Heart right ventricle (tissue), 16 donors: ENCODE measurements at places on chromosomes 6 and 20. TPM values are rescaled to one million over a fixed set of nuclear protein-coding genes. Genes with fewer than 3 reads are reported as not detected.

- no peak for DNase-seq
Observed at GRCh38 chr6:31727717-31728671, 1.1 kb downstream of the DDAH2 start.

- DNase-seq = no peak
Observed at GRCh38 chr6:164414695-164415094, 894.7 kb downstream of the C6orf118 start.

GRCh38 chr6:134481966-134482365 lies 164.1 kb upstream of the SGK1 start:
- DNase-seq = no peak

GRCh38 chr6:12748411-12748810 lies 31.8 kb downstream of the PHACTR1 start:
- no peak for DNase-seq

DNA sequence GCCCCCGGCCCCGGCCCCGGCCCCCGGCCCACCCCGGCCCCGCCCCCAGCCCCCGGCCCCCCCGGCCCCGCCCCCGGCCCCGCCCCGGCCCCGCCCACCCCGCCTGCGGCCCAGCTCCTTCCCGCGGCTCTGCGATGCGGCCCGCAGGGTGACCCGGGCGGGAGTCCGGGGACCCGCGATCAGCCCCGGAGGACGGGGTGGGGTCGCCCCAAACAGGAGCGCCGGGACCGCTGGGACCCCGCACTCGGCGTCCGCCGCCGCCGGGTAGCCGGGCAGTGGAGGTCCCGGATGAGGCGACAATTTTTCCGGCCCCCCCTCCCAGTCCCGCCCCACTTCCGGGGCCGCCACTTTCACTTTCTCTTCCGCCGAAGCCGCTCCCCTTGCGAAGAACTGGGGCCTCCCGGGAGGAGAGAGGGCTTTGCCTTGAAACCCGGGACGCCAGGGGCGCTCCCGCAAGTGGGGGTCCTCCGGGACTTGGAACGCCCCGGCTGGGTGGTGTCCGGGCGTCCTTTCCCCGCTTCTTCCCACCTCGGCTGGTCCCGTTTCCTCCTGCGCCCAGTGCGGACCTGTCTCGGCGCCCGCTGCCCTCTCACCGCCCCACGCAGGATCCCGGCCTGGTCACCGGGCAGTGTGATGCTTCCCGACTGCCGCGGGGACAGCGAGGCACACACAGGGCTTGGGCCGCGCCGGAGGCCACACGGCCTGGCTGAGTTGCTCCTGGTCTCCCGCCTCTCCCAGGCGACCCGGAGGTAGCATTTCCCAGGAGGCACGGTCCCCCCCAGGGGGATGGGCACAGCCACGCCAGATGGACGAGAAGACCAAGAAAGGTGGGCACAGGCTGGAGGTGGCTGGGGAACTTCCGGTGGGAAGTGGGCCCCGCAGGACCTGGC lies at the start of gene RBCK1:
Gene RBCK1, plus strand, starts transcription at position 347 of the 890 bp plus-strand sequence. Its CDS starts 459 bp downstream, at position 806.
- peak; percentile 91 for DNase-seq

- no peak for DNase-seq
Observed at GRCh38 chr6:139019722-139020121, 8.8 kb upstream of the ABRACL start.

- DNase-seq = no peak
Observed at GRCh38 chr20:50850721-50851286, 55.9 kb downstream of the BCAS4 start.

DNA sequence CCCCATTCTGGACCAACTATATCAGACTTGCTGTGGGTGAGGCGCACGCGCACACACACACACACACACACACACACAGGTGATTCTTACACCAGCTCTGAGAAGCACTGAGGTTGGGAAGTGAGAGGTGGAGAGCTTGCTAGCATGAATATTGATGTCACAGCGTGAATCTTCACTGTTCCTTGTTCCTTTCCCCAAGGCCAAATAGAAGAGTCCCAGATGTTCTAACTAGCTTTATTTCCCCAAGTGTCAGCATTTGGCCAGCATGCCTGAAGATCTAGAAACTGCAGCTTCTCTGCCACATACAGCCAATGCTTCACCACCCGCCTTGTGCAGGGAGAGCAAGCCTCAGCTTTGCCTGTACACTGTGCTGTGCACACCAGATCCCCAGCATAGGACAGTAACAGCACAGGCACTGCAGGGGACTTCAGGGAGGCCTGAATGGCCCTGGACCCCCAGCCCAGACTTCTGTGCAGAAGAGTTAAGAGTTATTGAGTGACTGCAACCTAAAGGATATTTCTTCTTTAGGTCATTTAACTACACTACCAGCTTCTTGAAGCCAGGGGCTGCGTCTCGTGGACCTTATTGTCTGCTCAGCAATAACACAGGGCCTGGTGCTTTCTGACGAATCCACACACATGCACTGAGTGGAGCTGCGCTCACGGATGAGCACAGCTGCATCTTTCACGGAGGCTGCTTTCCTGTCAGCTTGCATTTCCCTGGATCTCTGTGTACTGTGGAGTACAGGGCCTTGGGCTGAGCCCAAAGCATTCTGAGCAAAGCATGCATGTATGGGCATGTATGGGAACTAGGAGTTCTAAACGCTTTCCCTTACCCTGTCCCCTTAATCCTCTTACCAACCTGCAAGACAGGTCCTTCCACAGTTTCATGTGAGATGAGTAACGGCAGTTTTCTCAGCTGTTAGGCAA lies 13.9 kb upstream of the CD93 start:
- DNase-seq = no peak

GRCh38 chr6:122432816-122433215 lies 33.4 kb downstream of the HSF2 start:
- no peak for DNase-seq

GRCh38 chr6:159919800-159920199 lies 29.0 kb downstream of the MAS1 start:
- no peak for DNase-seq

GRCh38 chr6:1170794-1171193 lies 141.1 kb upstream of the FOXQ1 start:
- DNase-seq = no peak

- no peak for DNase-seq
Observed at GRCh38 chr6:163341224-163342061, 73.1 kb upstream of the QKI start.

Gene UCKL1
- 33.7 TPM for total RNA-seq

GRCh38 chr6:27092316-27092692 lies 155.2 kb upstream of the PRSS16 start:
- DNase-seq = no peak

GRCh38 chr6:39294133-39294532 lies 20.1 kb downstream of the KCNK17 start:
- no peak for DNase-seq

Gene SEC63
- 68.3 TPM for total RNA-seq

DNA sequence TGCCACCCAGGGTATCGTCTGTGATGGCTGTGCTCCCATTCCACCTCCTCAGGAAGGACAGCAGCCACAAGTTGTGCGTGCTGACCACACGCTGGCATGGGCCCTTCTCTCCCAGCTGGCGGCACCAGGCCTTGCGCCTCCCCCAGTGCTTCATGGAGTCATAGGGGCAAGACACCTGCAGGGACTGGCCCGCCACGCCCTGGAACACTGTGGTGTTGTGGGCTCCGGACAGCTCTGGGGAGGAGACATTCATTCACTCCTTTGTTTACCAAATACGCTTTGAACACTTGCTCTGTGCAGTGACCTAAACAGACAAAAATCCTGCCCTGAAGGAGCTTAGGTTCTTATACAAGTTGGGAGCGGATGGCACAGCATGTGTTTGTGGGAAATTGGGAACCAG lies 1.5 kb downstream of the TREM2 start:
- DNase-seq = no peak

Gene EYA4
- total RNA-seq = 30.2 TPM

Gene FAM209B
- total RNA-seq = not detected

DNA sequence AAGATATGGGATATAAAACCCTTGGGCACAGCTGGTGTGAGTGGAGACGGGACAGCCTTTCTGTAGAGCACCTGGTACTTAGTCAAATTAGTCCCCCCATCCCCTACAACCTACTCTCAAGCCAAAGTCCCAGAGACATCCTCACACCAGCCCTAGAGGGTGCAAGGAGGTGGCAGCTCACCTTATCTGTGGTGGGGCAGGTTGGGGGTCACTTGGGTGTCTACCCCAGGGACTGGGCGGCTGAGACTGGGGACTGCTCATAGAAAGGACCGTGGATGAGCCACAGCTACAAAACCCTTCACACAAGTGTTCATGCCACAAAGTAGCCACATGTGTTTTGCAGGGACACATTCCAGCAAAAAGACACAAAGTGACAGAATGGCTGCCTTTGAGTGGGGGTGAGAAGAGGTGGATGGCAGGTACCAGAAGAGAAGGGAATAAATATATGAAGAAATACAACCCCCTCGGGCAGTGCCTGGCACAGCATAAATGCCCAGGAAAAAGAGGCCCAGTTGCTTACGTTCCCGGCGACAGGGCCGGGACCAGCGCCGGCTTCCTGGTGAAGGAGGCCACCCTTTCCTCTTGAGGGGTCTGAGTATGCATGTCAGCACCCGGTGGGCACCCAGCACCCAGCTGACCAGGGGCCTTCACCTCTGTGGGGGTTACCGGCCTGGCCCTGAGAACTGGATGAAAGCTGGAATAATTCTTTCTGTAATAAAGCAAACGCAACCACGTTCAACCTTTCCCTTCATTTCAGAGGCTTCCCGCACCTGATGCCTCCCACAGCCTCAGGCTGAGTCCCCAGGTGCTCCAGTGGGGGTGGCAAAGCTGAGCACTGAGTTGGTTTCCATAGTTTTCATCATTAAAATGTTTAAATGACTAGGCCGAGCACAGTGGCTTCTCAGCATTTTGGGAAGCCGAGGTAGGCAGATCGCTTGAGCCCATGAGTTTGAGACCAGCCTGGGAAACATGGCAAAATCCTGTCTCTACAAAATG lies 14.4 kb upstream of the CEBPB start:
- no peak for DNase-seq

GRCh38 chr6:121222656-121223055 lies 111.6 kb downstream of the TBC1D32 start:
- no peak for DNase-seq

Gene NMBR
- not detected for total RNA-seq

DNA sequence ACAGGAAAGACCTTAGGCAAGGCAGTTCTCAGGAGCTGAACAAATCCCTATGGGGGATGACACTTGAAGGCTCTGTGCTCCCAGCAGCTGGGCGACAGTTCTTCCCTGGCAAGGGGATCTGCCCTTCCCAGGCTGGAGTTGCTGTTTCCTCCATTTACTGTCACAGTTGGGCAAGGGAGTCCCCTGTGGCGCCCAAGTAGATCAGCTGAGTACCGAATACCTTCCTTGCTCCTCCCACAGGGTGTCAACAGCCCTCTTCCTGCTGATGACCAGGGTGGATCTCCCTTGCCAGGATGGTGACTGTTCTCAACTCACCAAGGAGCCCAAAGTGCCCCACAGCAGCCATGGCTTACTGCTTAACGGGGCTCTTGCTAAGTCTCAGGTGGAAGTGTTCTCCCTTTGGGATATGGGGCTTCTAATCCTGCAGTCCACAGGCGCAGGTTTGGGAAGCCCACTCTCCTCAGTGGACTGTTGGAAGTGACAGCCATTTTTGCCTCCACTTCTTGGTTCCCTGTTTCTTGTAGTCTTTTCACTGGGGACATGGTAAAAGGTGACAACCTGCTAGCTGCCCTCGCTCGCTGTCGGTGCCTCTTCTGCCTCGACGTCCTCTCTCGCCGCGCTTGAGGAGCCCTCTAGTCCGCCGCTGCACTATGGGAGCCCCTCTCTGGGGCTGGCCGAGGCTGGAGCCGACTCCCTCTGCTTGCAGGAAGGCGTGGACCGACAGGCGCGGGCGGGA lies 5.7 kb upstream of the PSMG4 start:
- no peak for DNase-seq

Gene GSTA3
- not detected for total RNA-seq

DNA sequence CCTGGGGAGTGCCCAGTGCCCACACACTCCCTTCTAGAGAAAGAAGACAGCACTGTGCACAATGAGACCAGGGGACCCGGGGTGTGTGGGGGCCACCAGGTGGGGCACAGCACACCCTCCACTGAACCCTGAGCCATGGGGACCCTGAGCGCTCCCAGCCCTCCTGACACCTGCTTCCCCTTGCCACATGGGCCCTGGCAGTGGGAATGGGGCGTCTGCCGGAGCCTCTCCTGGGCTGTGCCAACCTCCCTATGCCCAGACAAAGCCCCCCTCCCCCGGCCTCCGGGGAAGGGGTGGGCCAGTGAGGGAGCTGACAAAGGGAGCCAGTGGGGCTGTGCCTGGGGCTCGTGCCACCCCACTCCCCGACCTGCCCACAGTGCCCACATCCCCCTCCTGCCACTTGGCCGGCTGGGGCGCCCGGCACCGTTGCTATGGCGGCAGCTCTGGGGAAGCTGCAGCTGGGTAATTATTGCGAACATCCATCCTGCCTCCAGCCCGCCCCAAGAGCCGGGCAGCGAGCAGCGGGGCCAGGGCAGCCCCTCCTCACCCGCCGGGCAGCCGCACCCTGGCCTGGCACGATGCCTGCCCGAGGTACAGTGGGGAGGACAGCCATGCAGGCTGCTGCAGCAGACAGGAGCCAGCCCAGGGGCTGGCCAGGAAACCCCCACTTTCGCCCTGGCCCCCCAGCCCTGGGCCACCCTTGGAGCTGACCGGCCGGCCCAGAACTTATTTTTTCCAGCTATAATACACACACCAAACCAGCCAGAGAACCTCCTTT lies 41.9 kb upstream of the NOL4L start:
- no peak for DNase-seq

GRCh38 chr20:41248368-41249024 lies 69.0 kb downstream of the ZHX3 start:
- DNase-seq = no peak

- DNase-seq = no peak
Observed at GRCh38 chr20:3400260-3401155, 7.0 kb downstream of the DNAAF9 start.

GRCh38 chr20:35180266-35180665 lies 8.4 kb downstream of the PROCR start:
- DNase-seq = no peak

DNA sequence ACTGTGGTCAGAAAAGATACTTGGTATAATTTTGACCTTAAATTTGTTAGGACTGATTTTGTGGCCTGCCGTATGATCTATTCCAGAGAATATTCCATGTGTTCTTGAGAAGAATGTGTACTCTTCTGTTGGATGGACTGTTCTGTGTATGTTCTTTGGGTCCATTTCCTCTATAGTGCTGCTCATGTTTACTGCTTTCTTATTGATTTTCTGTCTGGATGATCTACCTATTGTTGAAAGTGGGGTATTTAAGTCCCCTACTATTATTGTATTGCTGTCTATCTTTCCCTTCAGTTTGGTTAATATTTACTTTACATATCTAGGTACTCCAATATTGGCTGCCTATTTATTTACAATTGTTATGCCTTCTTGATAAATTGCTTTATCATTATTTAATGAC lies 298.4 kb downstream of the BCKDHB start:
- no peak for DNase-seq

DNA sequence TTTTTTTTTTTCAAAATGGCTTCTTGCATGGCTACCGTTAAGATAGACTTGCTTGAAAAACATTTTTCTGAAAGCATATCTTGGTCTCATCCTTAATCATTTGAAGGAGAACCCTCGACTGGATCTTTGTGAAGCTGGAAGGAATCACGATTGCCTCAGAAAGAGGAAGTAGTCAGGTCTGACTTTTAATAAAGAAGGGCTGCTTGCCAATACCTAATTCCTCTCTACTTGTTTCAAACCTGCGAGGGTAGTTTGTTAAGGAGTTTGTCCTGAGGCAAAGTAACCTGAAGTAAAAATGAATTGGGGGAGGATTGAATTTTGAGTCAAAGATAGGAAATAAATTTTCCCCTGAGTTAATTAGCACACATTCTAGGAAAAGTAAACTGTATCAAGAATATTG lies 288.1 kb upstream of the MAP3K7 start:
- no peak for DNase-seq

- DNase-seq = no peak
Observed at GRCh38 chr6:89251976-89252375, 34.8 kb upstream of the GABRR1 start.
